ENCODE measurements at places on chromosomes 6 and 20. TPM values are rescaled to one million over a fixed set of nuclear protein-coding genes. Genes with fewer than 3 reads are reported as not detected.
A peak's percentile ranks its signal among the peaks of the same experiment; 100 is the strongest.

- H3K4me1 ChIP-seq, result peaks cover 17% of the 10 kb centered on the region
- no peak overlapping the region for H3K4me3 ChIP-seq
- no peaks in the 10 kb centered on the region for H3K27me3 ChIP-seq
- H3K27ac ChIP-seq, result peak overlapping the region; percentile 67
These were observed 68.5 kb downstream of the FYN start for GRCh38 chr6:111804627-111805235.

DNA sequence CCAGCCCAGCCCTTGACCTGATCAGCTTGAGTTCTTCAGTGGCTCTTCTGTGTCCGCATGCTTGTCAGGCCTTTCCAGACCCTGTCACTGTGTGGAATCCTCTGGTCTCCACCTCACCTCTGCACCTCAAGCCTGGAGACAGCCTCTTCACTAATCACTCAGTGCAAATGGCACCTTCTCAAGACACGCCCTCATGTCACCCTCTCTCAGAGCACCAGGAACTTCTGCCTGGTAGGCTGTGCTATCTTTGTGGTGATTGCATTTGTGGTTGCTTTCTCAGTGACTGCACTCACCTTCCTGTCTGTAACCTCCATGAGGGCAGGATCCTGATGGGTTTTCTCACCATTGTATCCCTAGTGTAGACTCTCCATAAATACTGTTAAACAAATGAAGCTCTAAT, 435.2 kb upstream of the CDH4 start:
- no peak overlapping the region for H3K27ac ChIP-seq
- H3K36me3 ChIP-seq, result no peaks in the 10 kb centered on the region
- no peak overlapping the region for H3K4me3 ChIP-seq
- H3K27me3 ChIP-seq, result no peaks in the 10 kb centered on the region

GRCh38 chr6:34143884-34144580, 1.9 kb downstream of the GRM4 start:
- H3K4me3 ChIP-seq, result no peak overlapping the region
- H3K4me1 ChIP-seq, result peaks cover 16% of the 10 kb centered on the region
- peaks cover 67% of the 10 kb centered on the region for H3K27me3 ChIP-seq
- peak; percentile 60 for DNase-seq

- no peaks in the 10 kb centered on the region for H3K4me1 ChIP-seq
- no peaks in the 10 kb centered on the region for H3K27me3 ChIP-seq
- peak overlapping the region; percentile 62 for H3K27ac ChIP-seq
- peaks cover 51% of the 10 kb centered on the region for H3K36me3 ChIP-seq
- peak; percentile 58 for DNase-seq
- H3K4me3 ChIP-seq, result peak overlapping the region; percentile 55
These were observed 1.6 kb downstream of the SRSF6 start for GRCh38 chr20:43459022-43459942.

BPIFA2 gene
- total RNA-seq, result 0.40 TPM

SH3BGRL2 gene
- total RNA-seq, result 38.5 TPM

GRCh38 chr6:128107682-128108081, 206.8 kb upstream of the THEMIS start:
- H3K27me3 ChIP-seq, result no peaks in the 10 kb centered on the region
- no peaks in the 10 kb centered on the region for H3K36me3 ChIP-seq
- H3K27ac ChIP-seq, result no peak overlapping the region
- no peak for DNase-seq

- no peak for DNase-seq
- H3K27me3 ChIP-seq, result no peaks in the 10 kb centered on the region
- no peak overlapping the region for H3K4me3 ChIP-seq
These were observed 3.3 kb downstream of the NPEPL1 start for GRCh38 chr20:58695895-58696375.

- no peaks in the 10 kb centered on the region for H3K36me3 ChIP-seq
- no peak overlapping the region for H3K4me3 ChIP-seq
- no peak overlapping the region for H3K27ac ChIP-seq
These were observed 16.7 kb downstream of the HMGCLL1 start for GRCh38 chr6:55562318-55562717.

GRCh38 chr20:11912013-11912658, 5.6 kb upstream of the BTBD3 start:
- H3K36me3 ChIP-seq, result no peaks in the 10 kb centered on the region
- no peaks in the 10 kb centered on the region for H3K27me3 ChIP-seq
- H3K4me1 ChIP-seq, result peaks cover 8% of the 10 kb centered on the region
- H3K4me3 ChIP-seq, result no peak overlapping the region
- DNase-seq, result no peak

DNA sequence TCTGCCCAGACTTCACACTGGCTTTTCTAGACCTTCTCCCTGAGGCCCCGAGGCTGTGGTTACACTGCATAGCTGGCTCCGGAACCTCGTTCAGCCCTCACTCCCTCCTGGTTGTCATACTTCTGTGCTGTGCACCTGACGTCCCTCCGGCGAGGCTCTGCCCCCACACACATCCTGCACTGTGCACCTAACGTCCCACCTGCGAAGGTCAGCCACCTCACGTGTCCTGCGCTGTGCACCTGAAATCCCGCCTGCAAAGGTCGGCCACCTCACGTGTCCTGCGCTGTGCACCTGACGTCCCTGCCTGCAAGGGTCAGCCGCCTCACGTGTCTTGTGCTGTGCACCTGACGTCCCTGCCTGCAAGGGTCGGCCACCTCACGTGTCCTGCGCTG, 111.0 kb upstream of the FRMD1 start:
- no peaks in the 10 kb centered on the region for H3K4me1 ChIP-seq
- H3K27ac ChIP-seq, result no peak overlapping the region
- H3K4me3 ChIP-seq, result no peak overlapping the region
- no peak for DNase-seq
- H3K27me3 ChIP-seq, result no peaks in the 10 kb centered on the region
- H3K36me3 ChIP-seq, result no peaks in the 10 kb centered on the region

BCAS1 gene
- total RNA-seq, result 4.0 TPM

- no peaks in the 10 kb centered on the region for H3K4me1 ChIP-seq
- H3K27ac ChIP-seq, result no peak overlapping the region
- H3K4me3 ChIP-seq, result no peak overlapping the region
- H3K36me3 ChIP-seq, result no peaks in the 10 kb centered on the region
- H3K27me3 ChIP-seq, result no peaks in the 10 kb centered on the region
These were observed 13.3 kb downstream of the DNMT3B start for GRCh38 chr20:32775336-32775991.

GRCh38 chr6:132612449-132613108, 11.5 kb downstream of the TAAR2 start:
- no peak for DNase-seq
- no peaks in the 10 kb centered on the region for H3K36me3 ChIP-seq
- no peaks in the 10 kb centered on the region for H3K4me1 ChIP-seq
- H3K27me3 ChIP-seq, result no peaks in the 10 kb centered on the region
- H3K4me3 ChIP-seq, result no peak overlapping the region

JPH2 gene
- 2.8 TPM for total RNA-seq

DNA sequence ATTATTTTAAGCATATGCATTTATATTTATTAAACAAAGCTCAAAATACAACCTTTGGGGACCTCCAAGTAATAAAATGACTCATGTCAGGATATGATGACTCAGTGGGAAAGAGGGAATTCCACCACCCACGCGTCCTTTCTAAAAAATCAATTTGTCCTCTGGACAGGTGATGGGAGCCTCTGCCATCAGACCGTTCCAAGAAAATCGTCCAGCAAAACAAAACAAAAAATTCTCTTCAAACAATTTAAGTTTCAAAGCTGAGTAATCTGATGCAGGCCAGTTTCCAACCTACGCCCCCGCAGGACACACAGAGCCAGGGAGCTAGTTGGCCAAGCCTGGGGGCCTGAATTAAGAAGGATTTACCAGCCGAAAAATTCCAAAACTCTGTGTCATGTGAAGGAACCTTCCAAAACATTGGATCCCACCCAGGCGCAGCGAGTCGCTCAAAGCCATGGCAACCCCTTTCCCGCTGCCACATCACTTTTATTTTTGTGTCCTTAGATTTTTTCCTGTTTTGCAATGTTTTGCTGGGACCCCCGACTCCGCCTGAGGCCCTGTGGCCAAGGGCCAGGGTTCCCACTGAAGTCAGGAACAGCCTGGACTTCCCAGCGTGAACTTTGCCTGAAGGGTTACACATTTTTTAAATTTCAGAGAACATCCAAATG, 95.3 kb downstream of the NFATC2 start:
- H3K4me1 ChIP-seq, result peaks cover 8% of the 10 kb centered on the region
- DNase-seq, result peak; percentile 87

GRCh38 chr20:18754653-18755045, 58.9 kb upstream of the SCP2D1 start:
- no peaks in the 10 kb centered on the region for H3K27me3 ChIP-seq
- no peak overlapping the region for H3K27ac ChIP-seq
- H3K4me3 ChIP-seq, result no peak overlapping the region
- no peaks in the 10 kb centered on the region for H3K4me1 ChIP-seq
- no peaks in the 10 kb centered on the region for H3K36me3 ChIP-seq

GRCh38 chr6:43725643-43726580, 38.3 kb upstream of the MRPS18A start:
- H3K36me3 ChIP-seq, result no peaks in the 10 kb centered on the region
- no peak overlapping the region for H3K27ac ChIP-seq
- no peak overlapping the region for H3K4me3 ChIP-seq
- H3K27me3 ChIP-seq, result no peaks in the 10 kb centered on the region
- H3K4me1 ChIP-seq, result no peaks in the 10 kb centered on the region

- peaks cover 23% of the 10 kb centered on the region for H3K4me1 ChIP-seq
- no peak overlapping the region for H3K4me3 ChIP-seq
- peak overlapping the region; percentile 40 for H3K27ac ChIP-seq
- H3K27me3 ChIP-seq, result no peaks in the 10 kb centered on the region
- H3K36me3 ChIP-seq, result no peaks in the 10 kb centered on the region
- no peak for DNase-seq
These were observed 78.7 kb downstream of the CEBPB start for GRCh38 chr20:50269091-50270033.

GRCh38 chr6:135230711-135231468, 49.8 kb downstream of the MYB start:
- no peaks in the 10 kb centered on the region for H3K27me3 ChIP-seq
- H3K27ac ChIP-seq, result no peak overlapping the region
- H3K4me1 ChIP-seq, result no peaks in the 10 kb centered on the region
- H3K4me3 ChIP-seq, result no peak overlapping the region
- H3K36me3 ChIP-seq, result no peaks in the 10 kb centered on the region

- DNase-seq, result no peak
- H3K36me3 ChIP-seq, result no peaks in the 10 kb centered on the region
- H3K4me1 ChIP-seq, result peaks cover 10% of the 10 kb centered on the region
- H3K27ac ChIP-seq, result no peak overlapping the region
- no peak overlapping the region for H3K4me3 ChIP-seq
These were observed 66.3 kb downstream of the SLX4IP start for GRCh38 chr20:10501402-10501801.

ELOVL2 gene
- total RNA-seq, result 0.31 TPM

NOTCH4 gene
- 43.0 TPM for total RNA-seq

DNA sequence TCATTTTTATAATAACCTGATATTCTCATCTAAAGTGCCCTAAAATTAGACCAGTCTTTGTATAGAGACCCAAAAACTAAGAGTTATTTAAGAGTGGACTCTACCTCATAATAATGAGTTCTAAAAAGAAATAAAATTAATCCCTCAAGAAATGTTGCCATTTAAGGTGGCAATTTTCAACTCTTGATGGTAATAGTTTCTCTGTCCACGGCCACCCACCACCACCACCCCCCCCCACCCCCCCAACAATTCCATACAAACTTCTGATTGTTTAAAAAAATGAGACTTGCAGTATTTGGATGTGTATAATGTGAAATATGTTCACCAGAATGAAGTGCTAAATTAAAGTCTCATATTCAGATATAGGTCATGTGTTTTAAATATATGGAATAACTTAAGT, 2.4 kb downstream of the MAP7 start:
- H3K4me3 ChIP-seq, result no peak overlapping the region
- H3K27me3 ChIP-seq, result no peaks in the 10 kb centered on the region
- no peaks in the 10 kb centered on the region for H3K36me3 ChIP-seq
- H3K27ac ChIP-seq, result no peak overlapping the region

DNA sequence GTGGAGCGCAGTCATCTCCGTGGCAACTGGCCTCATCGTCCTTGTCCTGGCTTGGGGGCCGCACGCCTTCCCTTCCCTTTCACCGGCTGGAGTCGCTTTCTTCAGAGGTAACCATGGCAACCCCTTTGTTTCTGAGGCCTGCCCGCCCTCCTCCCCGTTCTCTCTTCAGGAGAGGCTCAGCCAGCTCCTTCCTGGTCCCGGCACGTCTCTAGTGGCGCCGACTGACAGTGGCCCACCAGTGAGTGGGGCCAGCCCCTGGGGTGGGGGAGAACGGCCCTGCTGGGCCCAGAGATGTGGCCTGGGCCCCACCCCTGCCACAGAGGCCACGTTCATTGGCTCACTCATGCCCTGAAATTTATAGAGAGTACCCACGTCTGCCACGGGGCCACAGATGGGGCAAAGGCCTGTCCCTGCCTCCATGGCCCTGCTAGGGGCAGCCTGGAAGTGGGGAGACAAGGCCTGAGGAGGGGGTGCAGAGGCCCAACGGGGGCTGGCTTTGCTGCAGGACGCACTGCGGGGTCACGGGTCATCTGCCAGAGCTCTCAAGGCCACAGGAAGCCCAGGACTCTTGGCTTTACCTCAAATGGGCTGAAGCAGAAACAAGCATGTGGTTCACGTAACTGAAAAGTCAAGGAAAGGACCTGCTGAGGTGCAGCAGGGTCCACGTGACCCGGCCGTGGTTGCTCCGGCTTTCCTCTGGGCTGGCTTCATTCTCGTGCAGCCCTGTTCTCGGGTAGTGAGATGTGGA, 1.4 kb upstream of the OSBPL2 start:
- peaks cover 16% of the 10 kb centered on the region for H3K4me1 ChIP-seq
- no peak overlapping the region for H3K4me3 ChIP-seq
- DNase-seq, result peak; percentile 71
- H3K27ac ChIP-seq, result peak overlapping the region; percentile 71
- H3K36me3 ChIP-seq, result no peaks in the 10 kb centered on the region

GSTA2 gene
- 2.7 TPM for total RNA-seq

TRIM15 gene
- not detected for total RNA-seq

DNA sequence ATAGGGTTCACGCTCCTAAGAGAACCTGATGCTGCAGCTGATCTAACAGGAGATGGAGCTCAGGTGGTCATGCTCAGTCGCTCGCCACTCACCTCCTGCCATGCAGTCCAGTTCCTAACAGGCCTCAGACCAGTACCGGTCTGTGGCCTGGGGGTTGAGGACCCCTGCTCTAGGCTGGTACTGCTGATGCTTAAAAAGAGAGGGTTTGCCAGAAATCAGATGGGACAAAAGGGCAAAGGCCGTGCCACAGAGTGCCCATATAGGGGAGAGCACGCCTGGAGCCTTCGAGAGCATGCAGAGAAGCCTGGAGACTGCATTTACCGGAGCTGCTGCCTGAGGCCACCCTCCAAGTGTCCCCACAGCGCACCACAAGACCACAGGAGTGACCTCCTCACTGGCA, 75.5 kb downstream of the PTPN1 start:
- no peak overlapping the region for H3K4me3 ChIP-seq
- no peaks in the 10 kb centered on the region for H3K4me1 ChIP-seq
- no peak overlapping the region for H3K27ac ChIP-seq
- no peaks in the 10 kb centered on the region for H3K27me3 ChIP-seq
- peaks cover 49% of the 10 kb centered on the region for H3K36me3 ChIP-seq

GRCh38 chr6:169387809-169388383, 134.2 kb upstream of the THBS2 start:
- no peak overlapping the region for H3K4me3 ChIP-seq
- DNase-seq, result no peak
- no peaks in the 10 kb centered on the region for H3K27me3 ChIP-seq
- peak overlapping the region; percentile 44 for H3K27ac ChIP-seq
- no peaks in the 10 kb centered on the region for H3K4me1 ChIP-seq
